ENCODE measurements at places on chromosomes 16 and 17.
A peak's percentile ranks its signal among the peaks of the same experiment; 100 is the strongest.

DNA sequence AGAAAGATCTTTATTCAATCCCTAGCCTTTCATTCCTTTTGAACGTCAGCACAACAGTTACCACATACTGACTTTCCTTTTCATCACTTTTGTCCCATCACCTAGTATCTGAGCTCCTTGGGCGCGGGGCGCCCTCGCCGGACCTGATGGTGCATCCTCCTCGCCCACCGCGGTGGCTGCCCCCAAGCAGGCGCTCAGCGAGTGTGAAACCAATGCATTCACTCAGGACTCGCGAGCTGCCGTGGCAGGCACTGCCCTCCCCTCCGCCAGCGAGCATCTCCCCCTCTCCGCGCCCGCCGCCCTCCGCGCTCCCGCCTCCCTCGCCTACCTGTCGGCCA lies 756 bp downstream of the KLHL11 start:
- no peak for DNase-seq

DNA sequence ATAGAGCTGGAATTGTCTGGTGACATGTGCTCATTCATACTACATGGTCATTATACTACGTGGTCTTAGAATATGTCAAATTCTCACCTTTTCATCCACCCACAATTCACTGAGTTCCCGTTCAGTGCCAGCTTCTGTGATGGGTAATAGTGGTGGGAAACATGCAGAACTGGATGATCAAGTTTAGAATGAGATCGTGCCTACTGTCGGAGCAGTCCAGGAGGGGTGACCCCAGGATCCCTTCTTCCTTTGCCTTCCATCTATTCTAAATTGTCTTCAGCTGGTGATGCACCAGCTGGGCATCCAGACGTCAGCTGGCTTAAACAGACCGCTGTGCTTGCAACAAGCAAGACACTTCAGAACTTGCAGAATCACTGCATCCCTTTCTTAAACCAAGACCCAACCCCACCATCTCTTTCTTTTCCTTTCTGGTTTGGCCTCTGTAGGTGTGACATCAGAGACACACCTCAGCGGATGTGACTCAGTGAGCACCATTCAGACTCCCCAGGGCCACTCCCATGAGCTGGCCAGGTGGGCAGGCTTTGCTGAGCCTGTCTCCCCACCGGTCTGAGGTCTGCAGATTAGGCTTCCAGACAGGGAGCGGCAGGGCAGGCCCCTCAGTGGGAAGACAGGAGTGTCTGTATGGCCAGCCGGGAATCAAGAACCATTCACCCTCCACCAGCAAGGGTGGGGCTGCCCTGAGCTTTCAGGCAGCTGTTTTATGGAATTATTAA lies 18.1 kb downstream of the C17orf100 start:
- DNase-seq = no peak

GRCh38 chr17:78127888-78128550 lies 536 bp downstream of the TMC6 start:
- DNase-seq = peak; percentile 52

DNA sequence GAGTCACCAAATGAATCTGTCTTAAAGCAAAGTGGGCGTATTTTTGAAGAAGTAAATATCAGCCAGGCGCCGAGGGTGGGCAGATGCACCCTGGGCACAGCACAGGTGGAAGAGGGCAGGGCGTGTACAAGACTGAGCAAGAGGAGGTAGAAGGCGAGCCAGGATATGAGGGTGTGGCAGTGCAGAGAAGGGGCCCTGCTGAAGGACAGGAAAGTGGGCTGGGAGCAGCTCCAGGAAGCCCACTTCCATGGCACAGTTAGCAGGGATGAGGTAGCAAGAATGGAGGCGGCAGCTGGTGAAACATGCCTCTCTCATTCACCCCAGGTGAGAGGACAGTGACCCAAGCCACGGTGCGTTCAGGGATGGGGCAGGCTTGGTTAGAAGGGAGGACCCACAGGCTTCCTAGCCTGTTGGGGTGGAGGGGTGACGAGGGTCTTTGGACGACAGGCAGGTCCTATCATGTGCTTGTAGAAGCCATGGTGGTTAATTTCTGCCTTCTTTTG lies 149.3 kb downstream of the CLEC16A start:
- no peak for DNase-seq

GRCh38 chr16:48366165-48367093 lies 18.8 kb downstream of the SIAH1 start:
- DNase-seq = no peak

- no peak for DNase-seq
Observed at GRCh38 chr16:82628711-82629110, 1.9 kb downstream of the CDH13 start.

GRCh38 chr16:56915336-56916119 lies 16.4 kb upstream of the HERPUD1 start:
- DNase-seq = no peak

DNA sequence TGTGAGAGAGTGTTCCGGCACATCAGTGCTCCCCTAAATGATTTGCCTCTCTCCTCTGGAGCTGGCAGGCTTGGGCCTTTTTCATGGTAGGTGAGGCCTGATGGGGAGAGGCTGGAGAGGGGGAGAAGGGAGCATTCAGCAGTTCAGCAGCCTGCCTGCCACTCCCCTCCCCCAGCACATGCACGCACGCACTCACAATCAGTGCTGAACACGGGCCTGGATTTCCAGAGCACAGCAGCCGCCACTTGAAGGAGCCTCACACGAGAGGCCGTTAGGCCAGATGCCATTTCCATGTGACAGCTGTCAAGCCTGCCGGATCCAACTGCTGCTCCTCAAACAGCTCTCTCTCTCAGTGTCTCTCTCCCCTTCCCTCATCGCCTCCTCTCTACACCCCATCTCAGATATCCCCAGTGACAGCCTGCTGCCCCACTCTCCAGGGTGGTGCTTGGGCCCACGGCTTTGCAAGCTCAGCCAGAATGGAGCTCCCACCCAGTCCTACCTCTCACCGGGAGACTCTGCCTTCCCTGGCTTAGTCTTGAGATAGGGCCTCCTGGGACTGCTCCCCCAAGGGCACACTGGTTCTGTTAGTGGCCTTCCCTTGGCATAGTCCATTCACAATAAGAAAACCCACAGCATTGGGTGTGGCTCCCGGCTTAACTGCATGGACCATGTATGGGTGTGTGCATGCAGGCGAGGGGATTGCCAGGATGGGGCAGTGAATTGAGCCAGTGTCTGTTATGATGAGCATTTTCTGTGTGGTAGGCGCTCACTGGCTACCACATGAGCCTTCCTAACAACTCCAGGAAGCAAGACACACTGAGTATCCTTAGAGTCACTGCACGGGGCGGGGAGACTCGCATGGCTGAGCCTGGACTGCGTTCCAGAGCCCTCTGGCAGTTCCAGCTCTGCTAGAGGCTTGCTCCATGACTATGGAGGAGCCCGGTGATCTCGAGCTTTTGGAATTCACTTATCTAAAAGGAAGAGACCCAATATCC lies 226.2 kb downstream of the CCDC182 start:
- DNase-seq = no peak

- no peak for DNase-seq
Observed at GRCh38 chr16:84810518-84811273, 9.1 kb upstream of the CRISPLD2 start.

- no peak for DNase-seq
Observed at GRCh38 chr17:32803544-32803943, 73.4 kb downstream of the MYO1D start.

GRCh38 chr16:4081521-4082021 lies 34.7 kb downstream of the ADCY9 start:
- DNase-seq = peak; percentile 50

DNA sequence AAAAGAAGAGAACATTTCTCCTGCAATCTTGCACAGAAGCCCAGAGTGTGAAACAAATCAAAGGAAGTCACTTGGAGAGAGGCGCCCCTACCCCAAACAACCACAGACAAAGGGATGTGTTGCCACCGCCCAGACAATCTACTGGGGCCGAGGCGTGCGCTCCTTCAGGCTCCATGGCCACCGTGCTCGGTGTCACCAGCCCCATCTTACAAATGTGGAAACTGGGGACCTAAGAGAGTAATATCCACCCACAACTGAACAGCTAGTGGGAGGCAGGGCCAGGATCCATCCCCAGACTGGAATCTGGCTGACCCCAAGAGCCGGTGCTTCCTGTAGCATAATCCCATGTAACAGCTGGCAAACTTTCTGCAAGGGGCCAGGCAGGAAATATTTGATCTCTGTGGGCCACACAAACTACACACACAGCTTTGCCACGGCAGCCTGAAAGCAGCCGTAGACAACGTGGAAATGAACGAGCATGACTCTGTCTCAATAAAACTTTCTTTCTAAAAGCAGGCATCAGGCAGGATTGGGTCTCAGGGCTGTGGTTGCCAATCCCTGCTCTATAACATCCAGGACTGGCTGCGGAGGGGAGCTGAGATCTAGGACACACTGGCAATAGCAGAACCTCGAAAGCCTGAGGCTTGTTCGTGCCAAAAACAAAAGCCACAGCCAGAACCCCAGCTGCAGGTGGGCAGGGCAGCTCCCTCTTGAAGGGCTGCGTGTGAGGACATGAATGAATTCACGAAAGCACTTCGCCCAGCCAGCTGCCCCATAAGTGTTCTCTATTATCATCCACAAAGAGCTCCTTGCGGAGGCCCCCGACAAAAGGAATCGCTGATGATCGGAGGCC lies 26.6 kb upstream of the GINS2 start:
- DNase-seq = no peak

GRCh38 chr17:1137465-1137894 lies 42.3 kb downstream of the ABR start:
- DNase-seq = no peak

DNA sequence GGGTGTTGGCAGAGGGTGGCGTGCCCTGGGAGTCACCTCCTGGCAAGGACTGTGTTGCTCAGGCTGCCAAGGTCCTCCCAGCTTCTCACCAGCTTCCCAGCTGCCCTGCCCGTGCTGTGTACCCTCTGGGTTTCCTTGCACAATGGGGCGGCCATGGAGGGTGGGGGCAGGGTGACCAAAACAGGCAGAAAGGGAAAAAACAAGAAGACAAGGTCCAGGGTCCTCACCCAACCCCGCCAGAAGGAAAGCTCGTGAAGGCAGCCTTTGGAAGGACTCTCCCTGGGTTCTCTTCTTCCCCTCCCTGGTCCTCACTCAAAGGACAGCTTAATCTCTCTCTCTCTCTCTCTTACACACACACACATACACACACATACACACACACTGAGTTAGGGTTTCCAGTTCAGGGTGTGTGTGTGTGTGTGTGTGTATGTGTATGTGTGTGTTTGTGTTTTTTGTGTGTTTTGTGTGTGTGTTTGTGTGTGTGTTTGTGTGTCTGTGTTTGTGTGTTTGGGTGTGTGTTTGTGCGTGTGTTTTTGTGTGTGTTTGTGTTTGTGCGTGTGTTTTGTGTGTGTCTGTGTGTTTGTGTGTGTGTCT lies 2.0 kb downstream of the SLC13A5 start:
- DNase-seq = no peak

- DNase-seq = no peak
Observed at GRCh38 chr16:30127993-30128392, 5.0 kb upstream of the MAPK3 start.

GRCh38 chr16:58047557-58048348 lies 22.2 kb downstream of the MMP15 start:
- no peak for DNase-seq

DNA sequence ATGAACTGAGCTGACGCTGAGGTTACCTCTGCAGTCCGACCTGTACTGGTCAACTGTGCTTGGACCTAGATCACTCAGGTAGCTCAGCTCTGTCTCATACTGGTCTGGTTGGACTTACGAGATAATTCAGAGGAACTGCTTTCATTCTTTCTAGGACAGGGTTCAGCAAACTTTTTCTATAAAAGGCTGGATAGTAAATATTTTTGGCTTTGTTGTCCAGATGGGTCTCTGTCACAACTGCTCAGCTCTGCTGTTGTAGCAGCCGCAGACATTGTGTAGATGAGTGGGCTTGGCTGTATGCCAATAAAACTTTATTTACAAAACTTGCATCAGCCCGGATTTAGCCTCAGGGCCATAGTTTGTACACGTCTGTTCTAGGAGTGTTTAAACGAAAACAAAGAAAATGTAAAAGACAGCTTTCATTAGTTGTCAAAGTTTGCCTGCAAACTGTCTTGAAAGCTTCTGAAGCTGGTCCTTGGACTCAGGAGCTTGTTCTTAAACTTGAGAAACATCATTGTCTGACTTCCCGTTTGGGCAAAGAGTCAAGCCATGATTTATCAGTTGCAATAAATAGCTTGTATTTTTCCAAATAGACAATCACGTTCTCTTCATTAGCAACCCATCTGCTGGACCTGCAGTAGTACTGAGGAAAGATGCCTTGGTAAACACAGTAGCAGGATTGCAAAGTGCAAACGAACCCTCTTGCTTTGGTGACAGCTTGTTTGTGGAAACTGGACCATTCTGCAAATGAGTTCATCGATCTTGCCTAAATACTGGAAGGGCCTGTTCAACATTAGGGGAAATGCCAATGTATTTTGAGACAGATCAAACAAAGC lies 253.4 kb downstream of the SNX29 start:
- no peak for DNase-seq

DNA sequence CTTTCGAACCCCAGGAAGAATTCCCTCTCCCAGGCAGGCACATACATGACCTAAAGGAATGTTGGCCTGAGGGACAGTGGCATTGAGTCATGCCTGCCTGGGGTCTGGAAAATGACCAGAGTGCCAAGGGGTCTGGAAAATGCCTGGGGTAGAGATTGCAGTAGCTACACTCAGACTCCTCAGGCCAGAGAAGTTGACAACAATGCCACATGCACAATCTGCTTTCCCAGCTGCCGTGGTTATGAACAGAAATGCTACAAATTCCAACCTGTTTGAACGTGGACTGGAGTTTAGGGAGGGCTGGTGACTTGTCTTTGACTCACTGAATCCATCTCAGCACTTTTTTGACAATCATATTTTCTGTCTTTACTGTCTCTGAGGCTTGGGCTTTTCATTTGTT lies 250.0 kb downstream of the ABCC12 start:
- DNase-seq = no peak

DNA sequence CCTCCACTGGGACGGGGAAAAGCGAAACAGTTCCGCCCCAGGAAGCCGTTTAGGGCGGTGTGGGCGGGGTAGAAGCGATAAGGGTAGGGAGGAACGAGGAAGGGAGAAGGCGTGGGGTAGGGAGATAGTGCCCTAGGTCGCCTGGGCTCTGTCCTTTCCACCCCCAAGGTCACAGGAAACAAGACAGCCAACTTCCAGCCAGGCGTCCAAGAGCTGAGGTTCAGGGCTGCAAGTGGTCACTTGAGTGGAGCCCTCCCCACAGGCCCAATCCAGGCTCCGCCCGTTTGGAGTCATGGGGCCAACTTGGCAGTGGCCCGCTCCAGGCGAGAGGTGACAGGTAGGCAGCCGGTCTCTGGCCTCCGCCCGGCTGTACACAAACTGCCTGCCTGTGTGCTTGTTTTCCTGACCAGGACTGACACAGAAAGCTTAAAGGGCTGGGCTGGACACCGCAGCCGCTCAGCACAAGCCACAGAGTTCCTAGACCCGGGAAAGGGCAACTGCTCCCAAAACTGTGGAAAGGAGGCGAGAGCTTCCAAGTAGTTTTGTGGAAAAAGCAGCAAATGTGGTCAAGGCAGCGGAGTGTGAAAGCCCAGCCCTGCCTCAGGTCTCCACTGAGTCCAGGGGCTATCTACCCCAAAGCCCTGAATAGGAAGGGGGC lies at the start of gene RILP:
RILP (minus strand) TSS at position 23 of the 658 bp plus-strand sequence. CDS start 62 bp downstream, outside the sequence.
- DNase-seq = no peak

- no peak for DNase-seq
Observed at GRCh38 chr16:50859628-50860360, 117.9 kb downstream of the CYLD start.

GRCh38 chr16:3946604-3947180 lies 66.2 kb upstream of the CREBBP start:
- no peak for DNase-seq
